ENCODE measurements at places on chromosomes 13 and 19.
A peak's percentile ranks its signal among the peaks of the same experiment; 100 is the strongest.

- DNase-seq: no peak
Measured at GRCh38 chr13:111027458-111028439, 87.4 kb upstream of the ARHGEF7 start.

DNA sequence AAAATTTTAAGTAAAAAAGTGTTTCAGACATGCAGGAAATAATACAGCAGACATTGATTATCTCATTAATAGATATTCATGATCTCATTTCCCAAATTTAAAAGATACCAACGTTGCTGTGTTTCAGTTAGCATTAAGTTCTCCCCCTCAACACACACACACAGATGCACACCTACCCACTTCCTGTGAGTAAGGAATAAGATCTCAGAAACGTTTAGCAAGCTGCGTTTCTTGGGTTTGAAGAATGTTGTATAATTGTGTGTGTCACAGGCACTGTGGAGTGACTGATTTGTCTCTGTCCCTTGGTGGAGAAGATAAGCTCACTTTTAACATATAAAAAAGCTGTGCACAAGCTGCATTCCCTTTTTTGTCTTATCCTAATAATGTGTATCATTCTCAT is 196.8 kb downstream of the PDS5B start:
- DNase-seq: no peak

- DNase-seq: no peak
Measured at GRCh38 chr13:32829676-32830335, 186.4 kb upstream of the KL start.

DNA sequence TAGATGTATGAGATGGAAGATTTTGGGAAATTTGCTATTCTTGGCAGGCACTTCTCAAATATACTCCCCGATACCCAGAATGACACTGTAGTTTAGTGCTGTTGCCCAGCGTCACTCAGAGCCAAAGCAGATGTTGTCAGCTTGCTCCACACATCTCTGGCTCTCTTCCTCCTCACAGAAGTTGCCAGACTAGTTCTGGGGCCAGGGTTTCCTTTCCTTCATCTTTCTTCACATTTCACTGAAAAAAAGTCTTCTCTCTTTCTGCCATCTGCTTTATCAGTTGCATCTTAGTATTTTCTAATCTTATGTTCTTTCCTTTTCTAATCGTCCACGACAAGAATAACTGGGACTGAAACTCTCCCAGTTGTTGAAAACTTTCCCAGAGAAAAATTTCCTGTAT is 251.4 kb downstream of the RGCC start:
- DNase-seq: no peak

DNA sequence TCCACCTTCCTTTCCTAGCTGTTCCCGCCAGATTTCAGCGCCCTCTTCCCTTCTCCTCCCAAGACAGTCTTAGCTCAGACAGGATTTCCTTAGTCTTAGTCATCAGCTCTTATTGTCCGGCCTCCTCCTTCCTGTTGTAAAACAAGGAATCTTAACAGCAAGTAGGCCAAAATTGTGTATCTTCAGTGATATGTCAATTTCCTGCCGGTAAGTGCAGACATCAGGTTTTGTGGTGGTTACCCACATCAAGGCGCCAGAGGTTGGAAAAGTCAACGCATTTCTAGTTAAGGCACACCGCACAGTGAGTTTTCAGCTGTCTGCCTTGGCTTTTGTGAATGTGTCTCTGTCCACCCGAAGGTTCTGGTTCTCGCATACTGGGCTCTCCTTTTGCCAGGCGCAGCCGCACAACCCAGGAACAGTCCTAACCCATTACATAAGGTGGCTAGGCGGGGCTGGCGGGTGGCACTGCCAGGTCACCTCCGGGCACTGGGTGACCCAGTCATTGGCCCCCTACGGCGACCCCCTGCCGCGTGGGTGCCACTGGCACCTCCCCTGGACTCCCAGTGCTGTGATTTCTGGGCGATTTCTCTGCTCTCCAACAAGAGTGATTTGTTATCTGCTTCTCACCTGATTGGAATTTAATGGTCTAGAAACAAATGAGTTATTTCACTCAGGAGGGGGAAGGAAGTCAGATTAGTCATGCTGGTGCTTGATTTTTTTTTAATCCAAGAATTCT is 12.9 kb downstream of the COL4A2 start:
- DNase-seq: no peak

GRCh38 chr19:640161-640558 is 481 bp downstream of the FGF22 start:
- no peak for DNase-seq

GRCh38 chr19:23470873-23471545 is 75.7 kb upstream of the ZNF91 start:
- DNase-seq: no peak

DNA sequence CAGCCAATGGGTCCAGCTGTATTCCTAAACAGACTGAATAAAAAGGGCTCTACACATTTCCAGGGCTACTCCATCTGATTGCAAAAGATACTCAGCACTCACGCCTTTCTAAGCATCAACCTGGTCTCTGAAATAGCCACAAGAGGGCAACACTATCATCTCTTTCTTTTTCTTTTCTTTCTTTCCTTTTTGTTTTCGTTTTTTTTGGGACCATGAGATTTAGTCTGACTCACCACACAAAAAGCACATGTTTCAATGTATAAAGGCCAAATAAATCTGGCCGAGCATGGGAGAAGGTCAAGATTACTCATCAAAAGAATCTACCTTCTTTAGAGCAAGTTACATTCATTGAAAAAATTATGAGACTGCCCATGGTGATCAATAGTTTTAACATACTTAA is 805.6 kb upstream of the ARGLU1 start:
- DNase-seq: no peak

GRCh38 chr13:91178099-91178498 is 169.4 kb upstream of the MIR17HG start:
- no peak for DNase-seq

DNA sequence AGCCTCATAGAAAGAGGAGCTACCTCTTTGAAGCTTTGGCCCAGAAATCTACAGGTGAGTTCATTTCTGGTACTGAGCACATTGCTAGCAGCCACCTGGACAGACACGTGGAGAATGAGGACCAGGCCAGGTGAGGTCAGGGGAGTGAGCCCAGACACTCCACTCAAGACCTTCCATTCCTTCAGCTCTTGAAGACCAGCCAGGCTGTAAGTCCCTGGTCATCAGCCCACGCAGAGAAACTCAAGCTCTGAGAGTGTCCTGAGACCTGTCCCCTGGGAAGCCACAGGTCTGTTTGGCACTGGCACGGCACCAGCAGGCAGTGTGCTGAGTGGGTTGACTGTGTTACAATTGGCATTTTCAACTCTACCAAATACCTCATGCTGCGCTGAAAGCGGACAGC is 27.4 kb downstream of the C13orf42 start:
- no peak for DNase-seq

DNA sequence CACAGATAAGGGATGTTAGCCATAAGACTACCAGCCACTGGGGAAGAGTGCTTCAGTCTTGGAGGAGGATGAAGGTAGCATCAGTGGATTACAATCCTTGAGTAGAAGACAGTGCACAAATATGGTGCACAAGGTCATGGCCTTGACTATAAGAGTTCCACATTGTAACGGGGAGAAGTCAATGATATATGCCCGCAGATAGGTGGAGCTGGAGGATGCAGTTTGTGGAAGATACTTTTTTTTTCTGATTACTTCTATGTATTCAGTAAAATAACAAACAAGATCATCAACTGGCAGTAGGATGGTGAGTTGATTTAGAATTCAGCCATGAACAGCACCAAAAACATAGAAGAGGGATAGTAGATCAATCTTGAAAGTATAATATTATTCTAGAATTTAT is 926.8 kb upstream of the MIR17HG start:
- no peak for DNase-seq

GRCh38 chr13:37448153-37448552 is 150.4 kb downstream of the POSTN start:
- DNase-seq: no peak

- no peak for DNase-seq
Measured at GRCh38 chr19:37928527-37929286, 21.7 kb downstream of the SIPA1L3 start.

DNA sequence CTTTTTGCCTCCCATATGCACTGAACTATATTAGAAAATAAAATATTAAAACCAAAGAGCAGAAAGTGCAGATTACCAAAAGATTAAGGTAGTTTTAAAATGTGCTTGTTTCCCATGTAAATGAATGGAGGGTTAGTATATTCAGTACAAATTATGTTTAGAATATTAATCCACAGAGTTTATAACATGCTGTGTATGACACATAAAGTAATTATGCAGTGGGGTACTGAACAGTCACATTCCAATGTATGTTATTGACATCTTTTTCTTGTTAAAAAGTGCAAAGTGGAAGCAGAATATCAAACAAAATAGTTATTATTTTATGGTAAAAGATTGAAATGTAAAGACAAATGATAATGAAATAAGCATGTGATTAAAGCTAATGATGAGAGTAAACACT is 79.3 kb downstream of the GPC6 start:
- no peak for DNase-seq

GRCh38 chr19:37691881-37692504 is 27.6 kb downstream of the ZNF607 start:
- peak; percentile 66 for DNase-seq

- DNase-seq: peak; percentile 54
Measured at GRCh38 chr19:55386493-55386971, 800 bp downstream of the RPL28 start.

DNA sequence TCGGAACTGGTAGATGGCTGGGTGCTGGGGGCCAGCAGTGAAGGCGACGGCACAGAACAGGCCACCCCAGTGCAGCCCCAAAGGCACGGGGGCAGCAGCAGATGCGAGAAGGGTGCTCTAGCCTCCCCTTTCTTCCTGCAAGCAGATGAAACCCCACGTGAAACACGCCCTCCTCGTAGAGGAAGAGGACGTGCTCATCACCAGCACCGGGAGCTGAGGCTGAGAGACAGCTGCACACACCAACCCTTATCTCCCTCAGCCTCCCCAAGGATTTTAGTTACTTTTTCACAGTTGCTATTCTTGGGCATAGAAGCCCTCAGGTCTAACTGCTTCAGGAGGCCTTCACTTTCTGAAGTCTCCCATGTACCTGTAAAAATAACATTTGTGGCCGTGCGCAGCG is 11.9 kb downstream of the ZNF787 start:
- no peak for DNase-seq

DNA sequence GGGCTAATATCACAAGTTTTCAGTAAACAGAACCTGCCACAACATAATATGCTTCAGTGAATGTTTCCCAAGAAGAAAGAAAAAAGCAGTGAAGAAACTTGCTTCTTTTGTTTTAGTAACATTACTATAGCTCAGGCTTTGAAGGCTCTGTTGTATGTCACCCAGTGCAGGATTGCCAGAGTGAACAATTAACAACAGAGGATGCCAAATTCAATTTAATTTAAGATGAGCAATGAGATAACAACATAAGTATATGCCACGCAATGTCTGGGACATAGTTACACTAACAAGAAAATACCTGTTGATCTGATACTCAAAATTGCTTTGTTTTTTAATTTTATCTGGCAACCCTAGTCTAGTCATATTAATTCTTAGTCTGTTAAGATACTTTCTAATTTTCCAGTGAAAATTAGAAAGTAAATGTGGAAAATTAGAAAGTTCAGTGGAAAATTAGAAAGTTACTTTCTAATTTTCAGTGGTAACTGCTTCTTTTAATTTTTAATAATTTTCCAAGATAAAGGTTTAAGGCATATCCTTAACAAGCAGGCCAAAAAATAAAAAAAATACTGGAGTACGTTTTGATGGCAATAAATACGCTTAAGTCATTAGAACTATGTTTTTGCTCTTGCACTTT is 336.3 kb downstream of the SLITRK6 start:
- no peak for DNase-seq

DNA sequence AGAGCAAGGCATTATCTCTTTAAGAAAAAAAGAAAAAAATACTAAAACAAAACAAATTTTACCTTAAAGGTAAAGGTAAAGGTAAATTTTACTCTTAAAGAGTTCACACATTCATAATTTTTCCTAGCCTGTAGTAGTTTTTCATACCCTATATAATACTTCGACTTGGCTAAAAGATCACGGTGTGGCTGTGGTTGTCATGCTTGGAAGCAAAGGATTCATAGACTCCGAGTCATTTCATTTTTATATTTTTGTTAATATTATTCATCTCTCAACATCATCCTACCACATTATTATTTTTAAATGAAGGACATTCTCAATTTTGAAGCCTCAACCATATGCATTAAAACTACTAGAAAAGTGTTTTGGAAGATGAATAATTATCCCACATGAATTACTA is 52.7 kb downstream of the PIBF1 start:
- no peak for DNase-seq

DNA sequence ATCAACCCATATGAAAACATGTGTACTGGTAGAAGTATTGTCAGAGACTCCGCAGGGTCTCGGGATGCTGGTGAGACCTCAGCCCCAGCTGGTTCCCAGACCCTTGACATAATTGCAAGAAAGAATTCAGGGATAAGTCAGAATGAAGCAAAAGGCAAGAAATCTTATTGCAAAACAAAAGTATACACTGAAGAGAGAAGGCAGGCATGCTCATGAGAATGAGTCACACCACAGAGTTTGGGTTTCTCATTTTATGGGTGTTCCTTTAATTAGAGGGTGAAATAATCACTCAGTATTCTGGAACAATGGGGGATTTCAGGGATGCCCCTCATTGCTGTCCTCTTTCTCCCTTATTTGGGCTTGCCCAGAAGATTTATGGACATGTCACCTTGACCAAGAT is 1423.8 kb upstream of the MIR17HG start:
- DNase-seq: no peak

GRCh38 chr13:27455331-27455855 is 5.0 kb upstream of the MTIF3 start:
- DNase-seq: no peak

- no peak for DNase-seq
Measured at GRCh38 chr13:43422116-43422515, 364.7 kb downstream of the ENOX1 start.

DNA sequence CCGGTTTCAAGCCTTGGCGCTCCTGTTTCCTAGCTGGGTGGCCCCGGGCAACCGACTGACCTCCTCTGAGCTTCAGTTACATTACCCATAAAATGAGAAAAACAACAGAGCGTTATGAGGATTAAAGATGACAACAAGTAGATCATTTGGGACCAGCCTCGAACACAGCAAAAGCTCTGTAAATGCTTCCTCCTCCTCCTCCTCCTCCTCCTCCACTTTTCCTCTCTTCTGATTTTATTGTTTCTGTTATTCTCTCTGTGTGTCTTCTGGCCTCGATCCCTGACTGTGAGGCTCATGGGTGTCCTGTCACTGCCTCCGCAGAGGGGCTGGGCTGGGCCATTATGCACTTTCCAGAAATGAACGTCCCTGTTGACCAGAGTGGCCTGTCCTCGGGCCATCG is 176.2 kb downstream of the URI1 start:
- no peak for DNase-seq

GRCh38 chr19:4759388-4760284 is 31.9 kb upstream of the FEM1A start:
- peak; percentile 95 for DNase-seq

- peak; percentile 82 for DNase-seq
Measured at GRCh38 chr19:5536337-5536894, 31.3 kb downstream of the TINCR start.

DNA sequence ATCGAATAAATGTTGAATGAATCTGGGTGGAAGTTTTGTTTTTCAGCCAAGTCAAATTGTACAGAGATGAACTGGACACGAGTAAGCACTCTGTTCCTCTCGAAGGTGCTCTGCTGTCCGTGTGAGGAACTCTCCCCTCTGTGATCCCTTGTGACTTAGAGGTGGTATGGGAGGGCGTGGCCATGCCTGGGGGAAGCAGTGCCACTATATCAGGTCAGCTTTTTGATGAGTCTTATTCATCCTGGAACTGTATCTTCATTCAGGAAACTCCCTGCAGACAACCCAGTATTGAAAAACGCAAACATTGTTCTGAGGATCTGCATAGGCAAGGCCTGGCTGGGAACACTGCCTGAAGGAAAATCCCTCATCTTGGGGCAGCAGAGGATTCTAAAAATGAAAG is 45.7 kb upstream of the FLT1 start:
- DNase-seq: no peak
